Activated T-cell treated with anti-CD3 and anti-CD28 coated beads for 24 hours (primary cell): ENCODE measurements at places on chromosomes 3 and 15.

DNA sequence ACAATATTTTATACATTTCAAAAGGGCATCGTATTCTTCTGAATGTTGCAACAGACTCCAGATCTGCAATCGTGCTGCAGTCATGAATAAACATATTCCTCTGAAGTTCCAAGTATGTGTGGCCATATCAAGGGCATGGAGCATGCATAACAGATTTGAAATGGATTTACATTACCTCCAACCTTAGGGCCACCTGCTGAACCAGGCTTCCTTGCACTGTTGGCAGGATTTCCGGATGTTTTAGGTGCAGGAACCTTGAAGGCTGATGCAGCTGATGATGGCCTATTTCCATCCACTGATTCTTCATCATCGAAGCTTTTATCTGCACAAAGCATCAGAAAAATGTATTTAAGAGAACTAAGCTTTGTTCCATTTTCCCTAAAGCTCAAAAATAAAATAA is 73.5 kb downstream of the CLASP2 start:
- DNase-seq: no peak

DNA sequence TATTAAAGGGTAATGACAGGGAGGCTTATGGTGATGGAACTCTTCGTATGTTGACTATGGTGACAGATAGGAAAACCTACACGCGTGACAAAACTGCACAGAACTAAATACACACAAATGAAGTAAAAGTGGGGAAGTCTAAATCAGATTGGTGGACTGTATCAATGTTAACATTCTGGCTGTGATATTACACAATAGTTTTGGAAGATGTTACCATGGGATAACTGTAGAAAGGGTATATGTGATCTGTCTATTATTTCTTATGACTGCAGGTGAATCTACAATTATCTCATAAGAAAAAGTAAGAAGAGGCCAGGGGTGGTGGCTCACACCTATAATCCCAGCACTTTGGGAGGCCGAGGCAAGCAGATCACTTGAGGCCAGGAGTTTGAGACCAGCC is 9.1 kb downstream of the HIGD2B start:
- no peak for DNase-seq

- no peak for DNase-seq
Observed at GRCh38 chr3:156769721-156770654, 56.2 kb upstream of the LEKR1 start.

DNA sequence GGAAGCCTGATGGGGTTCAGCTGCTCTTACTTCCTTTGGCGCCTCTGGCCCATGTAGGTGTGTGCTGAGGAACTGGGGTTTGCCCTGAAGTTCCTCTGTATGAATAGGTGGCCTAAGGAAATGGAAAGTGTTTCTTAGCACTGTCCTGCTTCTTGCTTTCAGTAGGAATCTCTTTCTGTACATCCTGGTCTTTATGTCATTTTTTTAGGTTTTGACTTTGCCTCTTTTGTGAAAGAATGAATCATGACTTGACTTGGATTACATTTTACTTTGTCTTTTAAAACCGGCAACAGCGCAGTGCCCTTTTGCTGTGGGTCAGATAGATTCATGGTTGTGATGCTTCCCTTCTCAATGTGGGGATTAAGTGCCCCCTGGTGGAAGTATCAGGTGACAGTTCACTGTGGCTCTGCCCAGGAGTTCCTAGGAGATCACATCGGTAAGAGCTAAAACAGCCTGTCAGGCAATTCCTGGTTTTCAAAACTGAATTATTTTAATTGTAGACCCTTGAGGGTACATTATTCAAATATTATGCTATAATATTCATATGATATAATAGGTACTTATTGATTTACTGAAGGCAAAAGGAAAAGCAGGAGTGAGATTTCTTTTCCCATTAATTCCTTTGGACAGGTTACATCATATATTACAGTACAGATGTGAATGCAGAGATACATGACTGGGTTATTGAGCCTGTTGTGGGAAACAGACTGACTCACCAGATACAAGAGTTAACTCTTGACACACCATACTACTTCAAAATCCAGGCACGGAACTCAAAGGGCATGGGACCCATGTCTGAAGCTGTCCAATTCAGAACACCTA is 95.4 kb downstream of the HCN4 start:
- peak; percentile 34 for DNase-seq

GRCh38 chr3:17433876-17434275 is 308.6 kb downstream of the TBC1D5 start:
- DNase-seq: no peak

DNA sequence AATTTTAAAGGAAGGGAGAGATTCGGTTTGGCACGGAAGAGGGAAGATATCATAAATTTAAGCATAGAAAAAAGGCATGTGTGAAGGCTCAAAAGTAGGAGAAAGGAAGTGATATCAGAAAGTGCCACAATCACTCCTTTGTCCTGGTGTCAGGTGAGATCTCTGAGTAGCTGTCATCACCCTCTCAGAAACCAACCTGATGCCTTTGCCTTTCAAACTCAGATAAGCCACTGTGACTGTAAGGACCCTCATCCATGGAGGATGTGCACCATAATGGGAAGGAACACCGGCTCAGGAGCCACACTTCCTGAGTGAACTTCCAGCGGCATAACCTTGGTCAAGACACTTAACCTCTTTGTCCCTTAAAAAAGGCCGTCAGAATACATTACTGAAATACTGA is 318.7 kb upstream of the SEMA6D start:
- DNase-seq: no peak

- no peak for DNase-seq
Observed at GRCh38 chr3:2156244-2156847, 57.7 kb downstream of the CNTN4 start.

DNA sequence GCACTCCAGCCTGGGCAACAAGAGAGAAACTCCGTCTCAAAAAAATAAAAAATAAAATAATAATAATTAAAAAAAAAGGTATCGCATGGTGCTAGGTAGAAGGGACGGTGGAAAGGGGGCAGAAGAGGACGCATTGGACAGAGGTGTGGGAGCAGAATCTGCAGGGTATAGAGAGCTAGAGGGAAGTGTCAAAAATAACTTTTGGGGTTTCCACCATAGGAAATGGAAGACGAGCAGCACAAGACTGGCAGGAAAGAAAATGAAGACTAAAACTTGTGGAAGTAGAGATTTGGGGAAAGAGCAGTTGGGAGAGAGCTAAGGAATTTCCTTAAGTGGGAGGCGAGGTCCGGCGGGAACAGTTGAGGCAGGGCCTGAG is 585 bp upstream of the MKRN2 start:
- no peak for DNase-seq

- no peak for DNase-seq
Observed at GRCh38 chr15:32766101-32766500, 48.3 kb downstream of the GREM1 start.

DNA sequence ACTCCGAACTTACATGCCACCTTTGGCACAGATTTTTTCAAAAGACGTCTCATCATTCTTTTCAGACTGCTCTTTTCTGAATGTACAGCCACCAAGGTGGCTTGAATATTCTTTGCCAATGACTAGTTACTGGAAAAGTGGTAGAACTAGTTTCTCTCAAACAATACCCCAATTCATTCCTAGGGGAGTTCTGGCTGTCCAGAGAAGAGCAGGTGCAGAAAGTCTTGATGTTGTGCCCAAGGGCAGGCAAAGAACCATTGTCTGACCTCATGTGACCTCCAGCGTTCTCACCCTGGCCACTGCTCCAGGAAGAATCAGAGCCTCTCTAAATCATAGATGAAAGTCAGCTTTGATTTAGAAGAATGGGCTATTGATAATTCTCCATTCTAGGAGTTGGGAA is 5.5 kb downstream of the LMOD3 start:
- no peak for DNase-seq

DNA sequence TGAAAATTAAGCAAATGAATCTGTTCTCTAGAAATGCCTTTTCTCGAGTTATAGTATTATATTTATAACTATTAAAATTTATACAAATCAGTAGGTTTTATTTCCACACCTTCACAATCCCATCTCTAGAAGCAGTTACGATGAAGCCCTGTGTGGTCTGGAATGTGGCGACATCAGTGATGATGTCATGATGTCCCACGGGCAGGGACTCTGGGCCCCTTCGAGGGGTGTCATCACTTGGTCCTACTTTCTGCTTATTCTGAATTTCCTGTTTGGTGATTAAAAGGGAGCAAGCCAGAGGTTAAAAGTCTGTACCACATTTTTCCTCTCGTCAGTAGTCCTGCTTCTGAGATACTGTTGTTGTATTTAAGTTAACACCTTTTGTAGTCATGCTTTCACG is 67.4 kb downstream of the PIK3R4 start:
- no peak for DNase-seq

DNA sequence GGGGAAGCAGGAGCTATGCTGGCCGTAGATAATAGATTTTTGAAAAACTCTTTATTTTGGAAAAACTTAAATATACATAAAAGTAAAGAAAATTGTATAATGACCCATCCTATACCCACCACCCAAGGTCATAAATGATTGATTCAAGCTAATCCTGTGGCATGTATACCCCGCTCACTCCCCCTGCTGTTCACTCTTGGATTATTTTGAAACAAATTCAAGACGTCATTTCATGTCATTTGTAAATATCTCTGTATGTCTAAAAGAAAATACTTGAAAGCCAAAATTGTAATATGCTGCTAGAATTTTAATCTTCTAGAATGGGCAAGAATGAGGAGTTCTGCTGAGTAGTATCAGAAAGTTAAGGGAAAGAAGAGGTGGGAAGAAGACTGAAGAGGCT is 241.7 kb downstream of the FEZF2 start:
- DNase-seq: no peak
